Activated T-cell treated with anti-CD3 and anti-CD28 coated beads for 48 hours (primary cell): ENCODE measurements at places on chromosomes 7 and 10.

DNA sequence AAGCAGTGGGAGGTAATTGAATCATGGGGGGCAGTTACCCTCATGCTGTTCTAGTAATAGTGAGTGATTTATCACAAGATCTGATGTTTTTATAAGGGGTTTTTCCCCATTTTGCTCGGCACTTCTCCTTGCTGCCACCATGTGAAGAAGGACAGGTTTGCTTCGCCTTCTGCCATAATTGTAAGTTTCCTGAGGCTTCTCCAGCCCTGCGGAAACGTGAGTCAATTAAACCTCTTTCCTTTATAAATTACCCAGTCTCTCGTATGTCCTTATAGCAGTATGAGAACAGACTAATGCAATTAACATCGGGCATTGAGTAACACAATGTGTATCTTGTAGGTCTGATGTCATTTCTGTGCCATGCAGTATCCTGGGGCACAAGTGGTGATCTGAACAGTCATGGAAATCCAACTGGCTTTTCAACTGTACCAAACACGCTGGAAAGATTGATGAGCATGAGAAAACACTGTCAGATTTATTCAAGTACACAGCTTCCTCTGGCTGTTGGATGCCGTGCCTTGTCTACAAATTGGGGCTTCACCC is 208.6 kb upstream of the KIAA1217 start:
- no peak for DNase-seq

DNA sequence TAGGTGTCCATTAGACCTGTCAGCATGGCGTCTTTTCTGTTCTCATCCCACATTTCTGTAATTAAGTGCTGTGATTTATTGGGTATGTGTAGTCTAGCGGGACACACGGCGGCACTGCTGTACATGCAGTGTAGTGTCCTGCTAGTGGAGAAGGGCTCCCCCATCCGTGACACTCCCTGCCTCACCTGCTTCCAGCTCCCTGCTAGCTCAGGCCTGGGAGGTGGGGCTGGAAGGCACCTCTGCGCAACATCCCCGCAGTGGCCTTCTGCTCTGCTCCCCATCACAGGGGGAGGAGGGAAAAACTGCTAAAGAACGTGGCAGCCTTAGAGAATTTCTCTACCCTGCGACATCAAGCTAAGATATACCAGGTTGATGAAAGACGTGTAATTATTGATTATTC is 19.5 kb downstream of the SEPHS1 start:
- no peak for DNase-seq

GRCh38 chr10:65377687-65378086 is 1548.1 kb upstream of the LRRTM3 start:
- no peak for DNase-seq

GRCh38 chr10:17227367-17228090 is 512 bp upstream of the VIM start:
- DNase-seq, result no peak

DNA sequence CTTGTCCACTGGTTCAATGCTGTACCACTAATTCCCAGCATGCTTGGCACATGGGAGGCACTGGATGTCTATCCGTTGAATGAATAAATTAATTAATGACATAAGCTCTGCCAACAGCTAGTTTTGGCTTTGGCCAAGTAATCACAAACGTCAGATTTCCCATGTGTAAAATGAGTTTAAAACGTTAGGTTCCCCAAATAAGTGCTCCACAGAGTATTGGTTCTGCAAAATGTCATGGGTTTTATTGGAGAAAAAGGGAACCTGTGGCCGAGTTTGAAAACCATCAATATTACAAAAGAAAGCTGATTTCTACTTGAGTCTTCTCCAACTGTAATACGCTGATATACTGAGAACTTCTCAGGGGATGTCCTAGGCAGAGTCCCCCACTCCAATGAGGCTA is 23.2 kb downstream of the ELMO1 start:
- no peak for DNase-seq

- DNase-seq, result no peak
Measured at GRCh38 chr7:155813546-155814315, 1.5 kb upstream of the SHH start.

GRCh38 chr10:62981096-62981495 is 152.0 kb upstream of the NRBF2 start:
- DNase-seq, result no peak

DNA sequence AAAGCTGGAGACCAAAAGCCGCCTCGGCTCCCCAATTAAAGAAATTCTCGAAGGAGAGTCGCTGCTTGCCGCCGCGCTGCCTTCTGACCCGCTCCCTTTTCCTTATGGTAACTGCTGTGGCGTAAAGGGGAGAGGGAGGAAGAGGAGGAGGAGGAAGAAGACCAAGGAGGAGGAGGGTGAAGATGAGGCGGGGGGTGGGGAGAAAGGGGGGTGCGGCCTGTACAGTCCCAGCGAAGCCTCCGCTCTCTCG is 388 bp downstream of the CNOT4 start:
- DNase-seq, result no peak

GRCh38 chr10:17651896-17652295 is 7.9 kb downstream of the STAM start:
- no peak for DNase-seq

- DNase-seq, result no peak
Measured at GRCh38 chr7:121519548-121520521, 123.7 kb upstream of the FAM3C start.

- DNase-seq, result no peak
Measured at GRCh38 chr7:116582806-116583444, 58.1 kb downstream of the CAV1 start.

GRCh38 chr7:105105579-105105978 is 91.6 kb downstream of the KMT2E start:
- DNase-seq, result no peak

DNA sequence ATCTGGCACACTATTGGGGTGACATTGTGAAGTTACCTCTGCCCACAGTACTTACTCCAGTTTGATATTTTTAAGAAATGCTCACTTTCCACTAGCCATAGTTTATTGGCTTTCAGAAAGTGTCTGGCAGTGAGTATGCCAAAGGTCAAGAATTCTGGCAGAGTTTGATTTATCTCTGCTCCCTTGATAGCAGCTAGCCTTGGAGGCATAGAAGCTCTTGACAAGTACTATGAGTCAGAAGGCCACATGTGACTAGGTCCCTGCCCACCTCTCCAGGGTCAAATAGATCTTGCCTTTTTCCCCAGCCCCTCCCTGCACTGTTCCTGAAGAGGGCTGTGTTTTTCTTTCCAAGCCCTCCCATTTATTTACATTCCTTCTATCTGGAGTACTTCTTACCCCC is 202.2 kb downstream of the AUTS2 start:
- DNase-seq, result no peak

GRCh38 chr10:106982268-106982667 is 182.2 kb downstream of the SORCS1 start:
- DNase-seq, result no peak

GRCh38 chr10:13734151-13734550 is 147.4 kb downstream of the PRPF18 start:
- DNase-seq, result no peak

GRCh38 chr7:73850781-73851207 is 8.5 kb upstream of the METTL27 start:
- DNase-seq, result no peak

DNA sequence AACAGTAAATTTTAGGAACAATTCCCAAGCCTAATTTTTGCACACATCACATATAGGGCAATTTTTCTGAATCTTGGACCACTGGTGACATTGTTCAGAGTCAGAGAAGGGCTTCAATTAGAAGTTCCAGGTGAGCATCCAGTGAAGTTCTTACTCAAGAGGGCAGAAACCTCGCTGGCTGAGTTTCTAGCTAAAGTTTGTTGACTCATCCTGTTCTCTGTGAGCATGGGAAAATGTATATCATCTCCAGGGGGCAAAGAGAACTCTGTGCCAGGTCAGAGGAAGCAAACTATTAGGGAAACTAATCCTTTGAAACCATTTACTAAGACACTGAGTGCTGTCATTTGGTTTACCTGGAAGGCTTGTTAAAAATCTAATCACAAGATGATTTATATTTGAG is 695.6 kb upstream of the IGFBP3 start:
- DNase-seq, result no peak

DNA sequence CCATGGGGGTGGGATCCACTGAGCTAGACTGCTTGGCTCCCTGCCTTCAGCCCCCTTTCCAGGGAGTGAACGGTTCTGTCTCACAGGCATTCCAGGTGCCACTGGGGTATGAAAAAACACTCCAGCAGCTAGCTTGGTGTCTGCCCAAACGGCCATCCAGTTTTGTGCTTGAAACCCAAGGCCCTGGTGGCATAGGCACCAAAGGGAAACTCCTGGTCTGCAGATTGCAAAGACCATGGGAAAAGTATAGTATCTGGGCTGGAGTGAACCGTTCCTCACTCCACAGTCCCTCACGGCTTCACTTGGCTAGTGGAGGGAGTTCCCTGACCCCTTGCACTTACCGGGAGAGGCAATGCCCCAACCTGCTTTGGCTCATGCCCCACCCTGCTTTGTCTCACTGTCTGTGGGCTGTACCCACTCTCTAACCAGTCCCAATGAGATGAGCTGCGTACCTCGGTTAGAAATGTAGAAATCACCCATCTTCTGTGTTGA is 62.7 kb downstream of the PPP1R9A start:
- DNase-seq, result no peak

DNA sequence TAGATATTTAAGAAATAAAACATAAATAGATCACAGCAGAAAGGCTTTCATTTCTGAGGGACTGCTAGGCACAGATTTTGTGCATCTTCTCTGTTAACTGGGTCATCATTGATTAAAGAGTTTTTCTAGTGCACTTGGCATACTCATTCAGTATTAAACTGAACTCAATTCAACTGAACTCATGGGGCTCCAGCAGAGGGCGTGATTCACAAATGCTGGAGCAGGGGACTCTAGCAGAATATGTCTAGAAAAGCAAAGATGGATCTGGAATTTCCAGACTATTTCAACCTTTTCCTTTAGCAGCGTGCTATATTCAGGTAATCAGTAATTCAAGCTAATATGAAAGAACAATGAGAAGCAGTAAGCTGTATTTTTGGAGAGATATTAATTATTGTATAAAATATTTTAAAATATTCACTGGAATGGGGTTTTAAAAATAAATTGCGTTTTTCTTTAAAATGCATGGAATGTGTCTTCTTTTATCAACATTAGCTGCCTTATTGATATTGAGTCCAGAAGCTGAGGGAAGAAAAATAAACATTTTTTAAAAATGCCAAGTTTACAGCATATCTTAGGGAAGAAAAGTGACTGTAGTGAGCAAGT is 296.8 kb upstream of the CACNA2D1 start:
- DNase-seq, result peak; percentile 4

DNA sequence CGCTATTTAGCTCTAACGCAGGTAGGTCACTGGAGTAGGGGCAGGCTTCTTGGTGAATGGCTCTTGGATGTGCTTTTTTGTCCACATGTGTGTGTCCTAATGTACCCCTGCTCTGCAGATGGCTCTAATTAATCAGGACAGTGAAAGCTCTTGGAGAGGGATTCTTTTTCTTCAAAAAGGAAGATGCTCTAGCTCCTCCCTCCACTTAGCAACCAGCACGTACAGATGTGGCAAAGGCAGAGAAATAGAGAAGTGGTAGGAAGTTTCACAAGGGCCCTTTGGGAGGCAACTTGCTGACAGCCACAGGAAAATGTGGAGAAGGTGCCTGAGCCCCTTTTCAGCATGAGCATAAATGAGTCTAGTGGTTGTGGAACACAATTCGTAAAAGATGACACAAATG is 221.7 kb downstream of the PLXNA4 start:
- DNase-seq, result no peak

DNA sequence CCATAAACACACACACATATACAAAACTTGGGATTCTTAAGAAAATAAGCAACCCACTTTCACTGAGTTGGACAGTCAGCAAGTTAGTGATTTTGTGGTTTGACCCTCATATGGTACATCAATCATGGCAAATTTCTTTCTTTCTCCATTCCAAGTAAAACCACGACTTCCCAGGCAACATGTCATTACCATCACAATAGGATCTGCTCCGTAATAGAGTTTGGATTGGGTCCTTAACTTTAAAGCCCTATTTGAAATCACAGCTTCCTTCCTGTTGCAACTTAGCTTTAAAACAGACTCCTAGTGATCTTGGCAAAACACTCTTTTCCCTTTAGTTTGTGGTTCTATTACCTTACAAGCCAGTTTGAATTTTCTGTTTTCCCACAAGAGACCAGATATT is 483.6 kb downstream of the INHBA start:
- DNase-seq, result no peak

GRCh38 chr10:77603534-77603927 is 34.1 kb downstream of the KCNMA1 start:
- DNase-seq, result no peak

GRCh38 chr7:125559921-125560320 is 630.3 kb upstream of the POT1 start:
- no peak for DNase-seq

DNA sequence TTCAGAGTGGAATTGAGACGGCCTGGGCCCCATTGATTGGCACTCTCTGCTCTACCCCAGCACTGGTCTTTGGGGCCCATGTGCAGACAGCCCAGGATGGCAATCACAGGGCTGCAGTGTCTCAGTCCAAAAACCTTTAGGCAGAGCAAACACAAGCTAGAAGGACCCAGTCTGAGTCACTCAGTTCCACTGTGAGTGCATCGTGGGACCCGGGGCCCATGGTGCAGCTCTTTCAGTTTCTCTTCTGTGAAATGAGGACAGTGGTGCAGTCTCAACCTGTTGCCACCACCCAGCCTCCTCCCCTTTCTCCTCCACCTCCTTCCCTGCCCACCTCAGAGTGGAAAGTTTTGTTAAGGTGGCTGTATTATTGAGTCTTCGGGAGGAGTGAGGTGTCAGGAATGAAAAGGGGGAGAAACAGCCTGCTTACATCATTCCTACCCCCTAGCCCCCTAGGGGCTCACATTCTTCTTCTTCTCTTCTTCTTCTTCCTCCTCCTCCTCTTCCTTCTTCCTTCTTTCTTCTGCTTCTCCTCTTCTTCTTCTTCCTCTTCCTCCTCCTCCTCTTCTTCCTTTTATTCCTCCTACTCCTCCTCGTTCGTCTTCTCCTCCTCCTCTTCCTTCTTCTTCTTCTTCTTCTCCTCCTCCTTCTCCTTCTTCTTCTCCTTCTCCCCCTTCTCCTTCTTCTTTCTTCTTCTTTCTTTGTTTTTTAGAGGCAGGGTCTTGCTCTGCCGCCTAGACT is 19.5 kb upstream of the CARD11 start:
- peak; percentile 74 for DNase-seq

GRCh38 chr7:55427800-55428199 is 62.7 kb downstream of the LANCL2 start:
- no peak for DNase-seq

GRCh38 chr10:51159841-51160240 is 85.6 kb downstream of the PRKG1 start:
- DNase-seq, result no peak

DNA sequence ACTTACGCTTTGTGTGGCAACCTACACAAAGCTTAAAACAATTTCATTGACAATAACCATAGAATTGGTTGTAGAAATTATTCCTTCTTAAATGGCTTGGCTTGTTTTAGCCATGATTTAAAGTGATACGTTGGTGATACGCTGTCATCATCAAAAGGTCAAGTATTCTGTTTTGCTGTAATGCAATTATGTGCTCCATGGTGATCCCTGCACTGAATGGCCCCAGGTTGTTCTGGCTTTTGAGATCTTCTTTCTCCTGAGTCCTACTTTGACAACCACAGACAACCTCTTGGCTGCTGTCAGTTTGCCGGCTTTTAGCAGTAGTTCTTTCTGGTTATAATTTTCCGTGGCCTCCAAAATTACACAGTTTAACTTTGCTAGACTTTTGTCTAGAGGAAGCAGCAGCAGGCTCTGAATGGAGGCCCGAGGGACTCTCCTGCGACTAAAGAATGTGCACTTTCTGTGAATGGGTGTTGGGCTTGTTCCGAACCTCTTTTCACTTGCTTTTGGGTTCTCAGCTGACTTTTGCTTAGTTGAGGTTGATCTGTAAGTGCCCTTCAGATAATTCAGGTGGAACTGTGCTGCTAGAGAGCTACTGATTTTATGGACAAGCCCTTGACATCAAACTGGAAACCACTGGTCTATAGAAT is 104.7 kb downstream of the TMEM178B start:
- DNase-seq, result no peak
